T-cell (primary cell): ENCODE measurements at places on chromosomes 11 and 22. TPM values are rescaled to one million over a fixed set of nuclear protein-coding genes. Genes with fewer than 3 reads are reported as not detected.

Gene SNX32
- 0.26 TPM for total RNA-seq

GRCh38 chr11:70251659-70252321, 18.7 kb upstream of the PPFIA1 start:
- no peak for DNase-seq

DNA sequence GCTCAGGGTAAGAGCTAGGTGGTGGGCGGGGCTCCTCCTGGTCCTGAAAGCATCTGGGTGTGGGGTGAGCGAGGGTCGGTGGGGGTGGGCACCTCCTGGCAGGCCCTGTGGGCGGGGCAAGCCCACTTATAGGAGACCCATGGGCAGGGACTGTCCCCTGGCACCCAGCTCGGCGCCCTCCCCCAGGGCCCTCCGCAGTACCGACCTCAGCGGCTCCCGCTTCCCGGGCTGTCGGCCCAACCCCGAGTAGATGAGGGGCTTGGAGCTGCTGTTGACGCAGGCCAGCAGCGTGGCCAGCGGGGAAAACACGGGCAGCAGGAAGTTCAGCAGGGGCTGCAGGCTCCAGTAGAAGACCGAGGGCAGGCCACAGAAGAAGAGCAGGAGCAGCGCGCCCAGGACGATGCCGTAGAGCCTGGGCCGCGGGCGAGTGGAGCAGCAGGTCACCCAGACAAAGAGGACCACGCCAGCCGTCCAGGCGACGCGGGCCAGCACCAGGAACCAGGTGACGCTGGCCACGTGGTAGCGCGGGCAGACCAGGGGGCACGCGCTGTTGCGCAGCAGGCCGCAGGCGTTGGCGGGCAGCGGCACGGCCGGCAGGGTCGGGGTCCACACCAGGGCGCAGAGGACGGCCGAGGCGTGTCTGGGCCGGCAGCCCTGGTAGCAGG, 663 bp downstream of the MRGPRG start:
- DNase-seq = no peak

DNA sequence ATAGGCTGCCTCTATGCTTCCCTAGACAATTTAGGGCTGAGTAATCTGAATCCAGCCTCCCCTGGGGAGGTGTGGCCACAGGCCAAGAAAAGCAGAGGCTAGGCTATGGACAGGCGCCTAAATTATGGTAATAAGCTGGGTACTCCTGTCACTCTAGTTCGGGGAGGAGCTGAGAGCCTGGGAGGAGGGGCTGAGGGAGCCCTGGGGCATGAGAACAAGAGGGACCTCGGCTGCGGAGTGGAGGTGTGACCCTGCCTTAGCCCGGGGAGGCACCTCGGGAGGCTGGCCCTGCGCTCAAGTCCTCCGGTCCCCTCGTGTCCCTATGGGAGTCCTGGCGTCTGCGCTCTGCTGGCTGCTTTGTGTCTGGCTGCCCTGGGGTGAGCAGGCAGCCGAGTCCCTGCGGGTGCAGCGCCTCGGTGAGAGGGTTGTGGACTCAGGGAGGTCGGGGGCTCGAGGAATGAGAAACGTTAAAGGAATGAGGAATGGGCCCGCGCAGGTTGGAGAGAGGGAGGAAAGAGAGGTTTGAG, at the start of gene OTOG:
TSS of gene OTOG (plus strand) at position 209 of the 527 bp plus-strand sequence. CDS start at position 323, 114 bp downstream.
- no peak for DNase-seq

DNA sequence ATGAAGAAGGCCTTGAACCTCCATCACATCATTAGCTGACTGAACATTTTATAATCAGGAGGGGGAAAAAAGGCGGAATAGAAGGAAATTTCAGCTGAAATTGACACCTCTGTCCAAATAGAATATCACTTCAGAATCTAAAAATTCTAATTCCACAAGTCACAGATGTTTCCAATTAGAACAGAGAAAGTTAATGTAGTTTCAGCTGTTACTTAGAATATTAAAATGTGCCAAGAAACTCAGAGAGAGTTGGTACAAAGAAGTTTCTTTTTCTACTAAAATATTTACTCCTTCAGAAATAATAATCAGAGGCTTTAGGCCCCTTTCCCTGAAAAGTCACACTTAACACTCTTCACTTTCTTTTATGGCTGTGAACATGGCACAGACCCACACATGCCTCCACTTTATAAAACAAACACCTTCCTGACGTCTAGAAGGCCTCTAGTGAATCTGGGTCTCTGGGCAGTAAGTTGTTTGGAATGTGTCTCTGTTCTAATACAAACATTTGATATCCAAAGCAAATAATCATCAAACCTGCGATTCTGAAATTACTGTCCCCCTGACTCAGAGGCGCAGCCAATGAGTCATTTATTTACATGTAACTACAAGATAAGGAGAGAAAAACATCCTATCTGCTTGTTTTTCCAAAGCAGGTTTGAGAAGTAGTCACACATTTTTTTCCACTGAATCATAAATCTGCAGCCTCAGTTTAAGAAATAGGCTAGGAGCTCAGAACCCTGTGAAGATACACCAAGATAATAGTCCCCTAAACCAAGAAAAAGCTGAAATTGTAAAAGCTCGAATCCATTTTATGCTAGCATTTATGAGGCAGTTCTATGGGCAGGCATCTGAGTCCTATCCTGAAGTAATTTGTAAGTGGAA, 148.4 kb downstream of the ME3 start:
- no peak for DNase-seq

- DNase-seq = no peak
These were observed 2.8 kb upstream of the KDELR3 start for GRCh38 chr22:38464992-38465672.

DNA sequence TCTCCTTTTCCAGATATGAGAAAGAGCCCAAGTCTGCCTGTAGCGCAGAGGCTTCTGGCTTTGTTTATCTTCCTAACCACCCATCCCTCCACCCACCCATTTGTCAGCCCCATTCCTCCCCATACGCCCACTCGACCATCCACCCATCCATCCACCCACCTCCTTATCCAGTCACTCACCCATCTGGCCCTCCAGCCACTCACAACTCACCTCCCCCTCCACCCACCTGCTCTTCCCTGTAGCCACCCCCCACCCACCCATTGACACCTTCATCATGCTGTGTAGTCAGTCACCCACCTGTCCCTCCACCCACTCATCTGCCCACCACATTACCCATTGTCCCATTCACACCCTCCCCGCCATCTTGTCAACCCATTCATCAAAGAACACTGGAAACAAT, 5.5 kb downstream of the CST6 start:
- no peak for DNase-seq

Gene MYRF
- total RNA-seq = 1.3 TPM

Gene NOX4
- not detected for total RNA-seq
